ENCODE measurements at places on chromosomes 2 and 18. TPM values are rescaled to one million over a fixed set of nuclear protein-coding genes. Genes with fewer than 3 reads are reported as not detected.

The CCL20 gene
- 3.5 TPM for total RNA-seq

The REG3A gene
- total RNA-seq = not detected

The CTIF gene
- 4.8 TPM for total RNA-seq

The C2orf78 gene
- total RNA-seq = not detected

The PIEZO2 gene
- total RNA-seq = not detected

The LRRC30 gene
- not detected for total RNA-seq

The CNTNAP5 gene
- total RNA-seq = not detected
